ENCODE measurements at places on chromosomes 5 and 9.

GRCh38 chr5:168663276-168664004, 84.3 kb upstream of the PANK3 start:
- no peak for DNase-seq

GRCh38 chr5:43065948-43066798, 26.1 kb upstream of the ANXA2R start:
- DNase-seq: peak; percentile 71

GRCh38 chr5:38226091-38226490, 32.3 kb upstream of the EGFLAM start:
- no peak for DNase-seq

- no peak for DNase-seq
Observed at GRCh38 chr5:168064933-168065622, 226.4 kb upstream of the WWC1 start.

DNA sequence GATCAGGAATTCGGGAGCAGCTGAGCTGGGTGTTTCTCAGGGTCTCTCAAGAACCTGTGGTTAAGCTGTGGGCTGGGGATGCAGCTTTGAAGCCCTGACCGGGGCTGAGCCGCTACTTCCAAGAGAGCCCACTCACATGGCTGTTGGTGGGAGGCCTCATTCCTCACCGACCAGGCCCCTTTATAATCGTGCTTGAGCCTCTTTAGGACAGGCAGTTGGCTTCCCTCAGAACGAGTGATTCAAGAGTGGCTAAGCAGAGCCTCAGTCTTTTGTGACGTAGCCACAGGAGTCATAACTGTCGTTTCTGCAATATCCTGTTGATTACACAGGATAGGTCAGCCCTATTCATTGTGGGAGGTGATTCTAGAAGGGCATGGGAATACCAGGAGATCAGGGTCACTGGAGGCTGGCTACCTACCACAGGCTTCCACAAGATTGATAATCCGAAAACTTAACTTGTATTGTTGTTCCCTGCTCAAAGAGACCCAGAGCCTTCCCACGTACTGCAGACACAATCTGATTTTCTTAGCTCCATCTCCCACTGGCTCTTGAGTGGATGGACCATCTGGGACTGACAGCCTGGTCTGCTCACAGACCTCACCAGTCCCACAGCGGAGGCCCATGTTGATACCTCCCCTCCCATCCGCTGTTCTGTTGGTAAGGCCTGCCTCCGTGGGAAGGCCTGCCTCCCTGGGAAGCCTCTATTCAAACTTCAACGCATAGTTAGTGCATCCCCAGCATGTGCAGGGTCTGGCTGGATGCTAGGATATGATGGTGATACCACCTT, 3.0 kb upstream of the ERGIC1 start:
- no peak for DNase-seq

DNA sequence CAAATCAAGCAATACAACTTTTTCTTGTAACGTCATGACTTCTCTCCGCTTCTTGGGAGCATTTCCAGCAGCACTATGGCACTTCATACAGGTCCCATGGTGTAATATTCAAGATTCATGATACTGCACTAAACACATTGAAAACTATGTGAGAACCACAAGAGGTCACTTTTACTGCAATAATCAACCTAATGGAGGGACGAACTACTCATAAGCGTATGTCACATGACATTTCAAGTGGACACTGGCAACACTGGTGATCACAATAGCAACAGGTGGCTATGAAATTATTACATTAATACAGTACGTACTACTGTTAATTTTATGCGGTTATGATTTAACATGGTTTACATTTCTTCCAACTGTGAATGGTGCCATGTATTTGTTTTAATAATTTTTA, 78.6 kb upstream of the TBC1D9B start:
- DNase-seq: no peak

DNA sequence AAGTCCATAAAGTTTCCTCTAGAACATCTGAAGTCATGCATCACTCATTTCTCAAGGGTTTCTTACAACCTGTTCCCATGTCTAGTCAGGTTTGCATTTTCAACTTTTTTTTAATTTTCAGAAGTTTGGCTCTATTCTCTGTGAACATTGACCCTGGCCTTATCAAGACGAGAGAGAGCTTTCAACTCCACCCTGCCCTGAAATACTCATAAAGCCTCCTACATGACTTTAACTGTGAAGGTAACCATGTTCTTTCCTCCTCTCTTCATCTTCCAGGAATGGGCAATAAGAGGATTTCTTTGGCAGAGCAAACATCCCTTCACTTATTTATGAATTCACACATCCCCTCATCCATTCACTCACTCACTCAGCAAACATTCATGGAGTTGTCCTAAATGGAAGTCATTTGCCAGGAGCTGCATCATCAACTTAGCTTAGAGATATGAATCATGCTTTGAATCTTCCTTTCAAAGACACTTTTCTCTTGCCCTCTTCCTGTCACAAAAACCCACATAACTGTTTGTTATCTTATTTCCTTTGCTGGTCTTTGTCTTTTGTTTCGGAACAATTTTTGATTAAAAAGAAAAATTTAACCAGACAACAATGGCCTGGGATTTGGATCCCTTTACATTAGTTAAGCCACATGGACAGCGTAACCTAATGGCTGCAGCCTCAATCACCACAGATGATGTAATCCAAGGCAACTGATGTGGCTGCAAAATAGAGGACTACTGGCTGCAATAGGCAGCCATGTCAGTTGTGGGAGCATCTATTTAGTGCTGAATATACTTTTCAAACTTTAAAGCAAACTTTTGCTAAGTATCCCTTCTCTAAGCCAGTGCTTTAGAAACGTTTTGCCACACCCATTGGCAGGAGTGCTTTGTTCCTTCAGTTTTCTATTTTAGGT, 43.0 kb upstream of the GNAQ start:
- DNase-seq: no peak

GRCh38 chr5:139459451-139459934, 3.0 kb downstream of the ECSCR start:
- DNase-seq: no peak

DNA sequence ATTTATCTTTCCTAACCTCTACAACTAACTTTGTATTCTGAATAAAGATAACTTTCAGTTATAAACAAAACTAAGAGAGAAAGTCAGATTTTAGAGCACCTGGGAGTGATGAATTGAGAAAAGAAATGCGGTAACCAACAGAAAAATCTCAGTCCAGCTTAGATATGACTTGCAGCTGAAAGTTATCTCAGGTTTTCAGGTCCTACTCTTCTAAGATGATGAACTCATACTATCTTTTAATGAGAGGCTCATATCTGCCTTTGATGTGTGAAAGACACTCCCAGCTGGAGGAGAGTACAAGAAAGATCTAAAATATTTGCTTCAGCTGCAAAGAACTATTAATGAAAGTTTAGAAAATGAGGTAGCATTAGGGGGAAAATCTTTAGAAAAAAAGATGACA, 190.5 kb downstream of the DENND1A start:
- no peak for DNase-seq

- DNase-seq: no peak
Observed at GRCh38 chr9:354453-354852, 139.8 kb downstream of the DOCK8 start.

DNA sequence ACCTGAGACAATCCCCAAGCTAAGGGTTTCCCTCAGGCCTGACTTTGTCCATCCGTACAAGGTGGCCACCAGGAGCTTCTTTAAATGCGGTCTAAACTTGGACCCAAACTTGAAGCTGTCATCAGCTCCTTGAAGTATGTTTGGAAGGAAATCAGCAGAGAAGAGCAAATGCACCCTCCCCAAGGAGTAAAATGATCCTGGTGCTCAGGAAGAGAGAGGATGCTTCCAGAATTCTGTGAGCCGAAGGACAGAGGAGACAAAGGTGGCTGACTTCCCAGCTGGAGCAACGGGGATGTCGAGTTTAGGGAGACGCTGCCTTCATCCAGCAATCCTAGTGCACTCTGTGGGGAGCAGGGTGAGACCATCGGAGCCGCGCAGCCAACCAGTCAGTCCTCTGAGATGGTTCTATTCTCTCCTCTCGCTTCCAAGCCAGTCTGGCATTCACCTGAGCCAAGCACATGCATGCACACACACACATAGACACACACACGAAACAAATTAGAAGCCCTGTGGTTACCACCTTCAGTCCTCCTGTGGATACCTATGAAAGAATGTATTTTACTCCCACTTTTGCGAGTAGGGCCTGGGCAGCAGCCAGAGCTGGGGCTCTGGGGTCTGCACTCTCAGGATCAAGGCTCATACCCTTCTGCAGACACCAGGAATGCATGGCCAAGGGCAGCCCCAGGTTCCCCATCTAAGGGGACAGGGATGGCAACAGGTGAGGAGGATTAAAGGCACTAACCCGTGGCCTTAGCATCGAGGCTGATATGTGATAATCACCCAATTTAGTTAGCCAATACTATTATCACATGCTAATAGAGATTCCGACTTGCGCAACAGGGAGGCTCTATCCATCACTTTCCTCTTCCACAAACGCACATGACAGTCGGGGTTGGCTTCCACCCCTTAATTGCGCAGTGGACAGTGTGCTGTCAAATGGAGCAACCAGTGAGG, 75.8 kb downstream of the GTF3C4 start:
- no peak for DNase-seq

- DNase-seq: no peak
Observed at GRCh38 chr9:14095277-14095676, 218.7 kb downstream of the NFIB start.

DNA sequence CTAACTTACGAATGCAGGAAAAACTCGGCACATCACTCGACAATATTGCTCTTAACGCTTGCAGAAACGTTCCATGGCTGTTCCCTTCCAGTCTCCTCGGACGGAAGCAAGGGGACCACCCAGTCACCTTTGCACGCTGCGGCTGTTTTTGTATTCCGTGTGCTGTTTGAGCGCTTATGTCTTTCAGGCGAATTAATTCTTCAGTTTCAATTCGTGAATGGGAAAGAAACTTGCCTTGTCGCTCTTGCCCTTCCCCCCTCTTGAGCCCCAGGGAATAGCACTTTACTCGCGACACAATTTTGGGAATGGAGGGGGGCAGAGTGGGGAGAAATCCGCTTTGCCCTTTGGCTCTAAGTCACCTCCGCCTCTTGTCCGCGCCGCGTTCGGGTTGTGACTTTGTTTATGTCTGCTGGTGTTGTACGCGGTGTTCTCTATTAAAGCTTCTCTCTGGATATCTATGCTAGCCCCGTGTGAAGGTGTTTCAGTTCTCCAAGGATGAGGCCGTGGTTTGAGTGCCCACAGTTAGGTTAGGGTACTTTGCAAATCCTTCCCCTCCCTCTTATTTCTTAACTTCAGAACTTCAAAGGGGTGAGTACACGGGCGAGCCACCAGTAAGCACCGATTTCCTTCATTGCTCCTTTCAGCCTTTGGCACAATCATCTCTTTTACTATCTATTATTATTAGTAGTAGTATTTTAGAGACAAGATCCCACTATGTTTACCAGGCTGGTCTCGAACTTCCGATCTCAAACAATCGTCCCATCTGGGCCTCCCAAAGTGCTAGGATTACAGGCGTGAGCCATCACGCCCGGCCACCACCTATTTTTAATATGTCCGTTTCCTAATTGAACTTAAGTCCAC, 2.7 kb downstream of the FOXB2 start:
- DNase-seq: no peak

- no peak for DNase-seq
Observed at GRCh38 chr5:376799-377325, 55.3 kb downstream of the AHRR start.

DNA sequence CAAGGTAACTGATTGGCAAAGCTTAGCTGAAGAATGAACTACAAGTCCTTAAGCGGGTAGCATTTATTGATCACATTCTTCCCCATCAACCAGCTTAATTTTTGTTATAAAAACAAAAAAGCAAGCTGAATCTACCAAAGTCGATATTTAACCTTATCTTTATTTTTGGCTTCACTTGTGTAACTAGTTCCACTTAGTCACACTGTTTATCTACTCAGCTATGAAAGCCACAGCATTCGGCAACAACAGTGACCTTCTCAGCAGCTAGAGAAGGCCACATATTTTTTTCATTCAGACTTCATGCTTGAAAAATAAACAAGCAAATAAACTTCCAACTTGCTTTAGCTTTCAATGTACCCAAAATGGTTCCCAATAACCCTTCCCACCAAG, 69.4 kb downstream of the KLHL3 start:
- DNase-seq: no peak

DNA sequence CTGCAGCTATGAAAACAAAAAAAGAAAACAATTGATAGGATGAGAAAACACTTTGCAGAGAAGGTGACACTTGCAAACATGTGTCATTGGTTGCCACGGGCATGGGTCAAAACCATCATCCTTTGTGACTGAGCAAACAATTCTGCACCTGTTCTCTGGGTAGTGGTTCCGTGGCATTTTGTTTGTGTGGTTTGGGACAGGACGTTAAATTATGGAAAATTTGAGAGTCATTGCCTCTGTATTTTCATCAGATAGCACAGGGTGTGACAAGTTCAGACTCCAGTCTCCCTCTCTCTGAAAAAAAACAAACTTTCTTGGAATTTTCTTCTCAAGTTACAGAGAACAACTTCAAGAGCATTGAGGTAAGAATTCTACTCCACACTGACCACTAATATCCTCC, 113.4 kb upstream of the HMHB1 start:
- DNase-seq: no peak

DNA sequence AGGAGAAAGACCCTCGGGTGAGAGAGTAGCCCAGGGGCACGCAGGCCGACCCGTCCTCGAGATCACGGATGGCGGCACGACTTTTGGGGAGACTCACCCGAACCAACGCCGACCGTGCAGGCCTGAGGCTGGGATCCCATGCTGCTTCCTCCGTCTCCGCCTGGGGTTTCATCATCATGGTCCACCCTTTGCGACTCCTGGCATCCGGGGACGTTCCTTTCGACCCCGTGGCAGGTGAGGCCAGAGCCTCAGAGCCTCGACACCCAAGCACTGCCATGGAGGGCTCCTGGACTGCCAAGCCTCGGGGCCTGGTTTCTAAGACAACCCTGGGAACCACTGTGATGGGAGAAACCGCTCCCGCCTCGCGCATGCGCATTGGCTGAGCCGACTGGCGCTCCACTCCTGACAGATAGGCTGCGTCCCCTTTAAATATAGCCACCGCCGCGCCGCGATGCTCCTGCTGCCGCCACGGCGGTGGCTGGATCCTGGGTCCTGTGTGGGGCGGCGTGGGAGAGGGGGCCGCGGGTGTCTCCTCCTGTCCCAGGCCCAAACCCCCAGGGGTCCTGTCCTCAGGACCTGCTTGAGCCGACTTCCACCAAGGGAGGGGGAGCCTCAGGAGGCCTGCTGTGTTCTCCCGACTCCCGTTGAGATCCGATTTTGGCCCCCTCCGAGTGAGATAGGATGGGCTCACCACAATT, 481.6 kb downstream of the SPATA31A7 start:
- no peak for DNase-seq

DNA sequence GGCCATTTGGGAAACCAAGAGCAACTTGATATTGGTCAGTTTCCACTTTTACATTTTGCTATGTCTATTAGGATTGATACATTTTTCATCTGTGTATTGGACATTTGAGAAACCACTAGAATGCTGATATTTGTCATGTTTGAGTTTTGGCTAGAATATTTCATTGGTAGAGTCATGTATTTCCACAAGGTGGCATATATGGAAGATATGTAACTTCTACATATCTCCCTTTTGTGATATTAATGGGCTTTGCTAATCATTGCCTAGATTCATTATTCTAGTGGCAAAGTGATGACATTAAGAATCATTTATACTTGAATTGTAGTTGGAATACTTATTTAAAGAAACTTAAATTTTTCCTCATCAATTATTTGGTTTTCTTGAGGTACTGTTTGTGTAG, 692.9 kb upstream of the EDIL3 start:
- DNase-seq: no peak

- no peak for DNase-seq
Observed at GRCh38 chr5:125064621-125065438, 318.4 kb upstream of the ZNF608 start.
